ENCODE measurements at places on chromosomes 5 and 9.

DNA sequence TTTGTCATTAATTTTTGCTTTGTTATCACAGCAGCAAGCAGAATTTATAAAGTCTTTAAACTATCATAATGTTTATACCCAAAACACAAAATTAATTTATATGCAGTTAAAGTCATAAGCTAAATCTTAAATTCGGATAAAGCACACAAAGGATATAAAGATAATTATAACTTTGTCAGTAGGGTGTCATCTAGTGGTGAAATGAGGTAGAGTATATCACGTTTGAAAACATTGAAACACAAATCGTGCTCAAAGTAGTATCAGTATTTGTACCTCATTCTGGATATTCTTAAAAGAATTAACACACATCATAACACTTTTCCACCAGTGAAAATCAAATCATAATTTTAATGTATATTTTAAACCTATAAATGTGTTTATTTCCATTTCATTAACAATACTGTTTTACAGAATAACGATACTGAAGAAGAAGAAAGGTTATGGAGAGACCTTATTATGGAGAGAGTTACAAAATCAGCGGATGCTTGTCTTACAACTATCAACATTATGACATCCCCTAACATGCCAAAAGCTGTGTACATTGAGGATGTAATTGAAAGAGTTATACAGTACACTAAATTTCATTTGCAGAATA, 129.5 kb downstream of the NIPBL start:
- no peak for DNase-seq

GRCh38 chr5:25458628-25459027, 813.9 kb upstream of the CDH10 start:
- no peak for DNase-seq

DNA sequence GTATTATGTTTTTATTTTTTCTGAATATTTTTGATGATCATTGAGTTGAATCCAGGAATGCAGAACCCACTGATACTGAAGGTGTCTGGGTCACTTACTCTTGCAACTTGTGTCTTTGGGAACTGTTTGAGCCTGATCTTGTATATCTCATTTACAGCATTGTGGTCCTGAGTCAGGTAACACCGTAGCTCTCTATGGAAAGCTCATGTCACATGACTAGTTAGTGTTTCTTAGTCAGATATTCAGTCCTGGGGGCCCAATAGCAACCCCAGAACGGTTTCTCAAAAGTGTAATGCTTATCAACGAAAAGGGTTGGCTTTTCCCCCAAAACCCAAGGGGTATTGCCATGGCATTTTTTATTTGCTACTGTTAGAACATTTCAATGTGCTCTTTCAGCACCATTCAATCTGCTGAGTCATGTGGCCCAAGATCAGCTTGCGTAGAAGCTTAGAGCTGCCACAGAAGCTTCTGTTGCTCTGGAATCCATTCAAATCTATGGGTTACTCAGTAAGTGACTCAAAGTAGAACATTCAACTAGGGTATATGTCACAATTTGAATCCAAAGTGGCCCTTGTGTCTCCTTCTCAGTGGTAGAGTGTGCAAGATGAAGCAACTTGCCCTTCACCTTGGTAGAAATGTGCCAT, 12.1 kb upstream of the PTAR1 start:
- DNase-seq: no peak

DNA sequence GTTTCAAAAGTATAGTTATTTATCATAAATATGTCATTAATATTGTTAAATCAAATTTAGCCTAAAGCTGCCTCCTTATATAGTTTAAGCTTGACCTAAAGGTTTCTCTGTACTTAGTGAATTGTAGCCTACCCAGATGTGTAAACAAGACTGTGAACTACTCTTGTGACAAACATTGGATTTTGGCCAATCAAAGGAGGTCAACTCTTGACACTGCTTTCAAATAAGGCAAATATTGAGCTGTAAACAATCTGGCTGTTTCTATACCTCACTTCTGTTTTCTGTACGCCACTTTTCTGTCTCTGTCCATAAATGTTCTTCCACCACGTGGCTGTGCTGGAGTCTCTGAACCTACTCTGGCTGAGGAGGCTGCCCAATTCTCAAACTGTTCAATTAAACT, 51.2 kb downstream of the FXN start:
- DNase-seq: no peak

- no peak for DNase-seq
Observed at GRCh38 chr9:75671354-75671753, 219.1 kb upstream of the PCSK5 start.

DNA sequence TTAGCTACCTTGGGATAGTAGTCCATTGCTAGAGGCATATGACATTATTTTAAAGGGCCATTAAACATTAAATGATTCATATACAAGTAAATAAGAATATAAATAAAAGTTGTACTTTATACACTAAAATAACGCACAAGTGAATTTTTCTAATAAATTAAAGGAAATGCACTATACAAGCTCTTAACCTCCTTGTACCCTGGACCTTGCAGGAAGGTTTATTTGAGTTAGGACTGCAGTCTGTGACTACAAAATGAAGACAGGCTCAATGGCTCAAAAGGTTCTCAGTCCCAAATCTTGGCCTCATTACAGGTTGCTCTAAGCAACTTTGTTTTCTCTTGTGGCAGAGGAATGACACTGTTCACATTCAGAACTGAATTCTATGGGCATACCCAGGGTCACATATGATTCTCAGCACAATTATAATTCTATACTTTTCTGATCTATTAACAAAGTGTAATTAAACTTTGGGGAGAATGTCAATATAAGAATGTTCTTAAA, 34.4 kb downstream of the FEM1C start:
- no peak for DNase-seq

DNA sequence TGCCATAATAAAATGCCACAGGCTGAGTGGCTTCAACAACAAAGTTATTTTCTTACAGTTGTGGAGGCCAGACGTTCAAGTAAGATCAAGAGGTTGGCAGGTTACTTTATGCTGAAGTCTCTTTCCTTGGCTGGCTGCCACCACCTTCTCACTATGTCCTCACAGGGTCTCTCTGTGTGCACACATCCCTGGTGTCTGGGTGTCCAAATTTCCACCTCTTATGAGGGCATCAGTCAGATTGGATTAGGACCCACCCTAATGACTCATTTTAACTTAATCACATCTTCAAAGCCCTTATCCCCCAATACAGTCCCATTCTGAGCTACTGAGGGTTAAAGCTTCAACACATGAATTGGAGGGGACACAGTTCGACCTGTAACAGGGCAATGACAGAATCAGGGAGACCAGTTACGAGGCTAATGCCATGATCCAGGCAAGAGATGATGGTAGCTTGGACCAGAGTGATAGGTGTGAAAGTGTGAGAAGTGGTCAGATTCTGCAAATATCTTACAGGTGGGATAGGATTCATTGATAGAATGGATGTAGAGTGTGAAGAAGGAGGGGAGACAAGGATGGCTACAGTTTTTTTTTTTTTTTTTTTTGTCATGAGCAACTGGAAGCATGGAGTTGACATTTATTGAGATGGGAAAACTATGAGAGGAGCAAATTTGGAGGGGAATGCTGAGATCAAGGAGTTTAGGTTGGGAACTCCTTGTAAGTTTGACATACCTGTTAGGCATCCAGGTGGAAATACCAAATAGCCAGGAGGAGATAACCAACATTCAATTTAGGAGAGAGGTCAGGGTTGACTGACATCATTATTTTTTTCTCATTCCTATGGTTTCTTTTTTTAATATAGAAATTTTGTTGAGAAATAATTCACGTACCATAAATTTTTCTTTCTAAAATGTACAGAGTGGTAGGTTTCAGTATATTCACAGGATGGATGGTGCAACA, 39.6 kb upstream of the FGF1 start:
- no peak for DNase-seq

GRCh38 chr9:18910435-18910834, 122.6 kb downstream of the SAXO1 start:
- DNase-seq: no peak

GRCh38 chr9:34375901-34376595, 650 bp downstream of the MYORG start:
- peak; percentile 44 for DNase-seq

DNA sequence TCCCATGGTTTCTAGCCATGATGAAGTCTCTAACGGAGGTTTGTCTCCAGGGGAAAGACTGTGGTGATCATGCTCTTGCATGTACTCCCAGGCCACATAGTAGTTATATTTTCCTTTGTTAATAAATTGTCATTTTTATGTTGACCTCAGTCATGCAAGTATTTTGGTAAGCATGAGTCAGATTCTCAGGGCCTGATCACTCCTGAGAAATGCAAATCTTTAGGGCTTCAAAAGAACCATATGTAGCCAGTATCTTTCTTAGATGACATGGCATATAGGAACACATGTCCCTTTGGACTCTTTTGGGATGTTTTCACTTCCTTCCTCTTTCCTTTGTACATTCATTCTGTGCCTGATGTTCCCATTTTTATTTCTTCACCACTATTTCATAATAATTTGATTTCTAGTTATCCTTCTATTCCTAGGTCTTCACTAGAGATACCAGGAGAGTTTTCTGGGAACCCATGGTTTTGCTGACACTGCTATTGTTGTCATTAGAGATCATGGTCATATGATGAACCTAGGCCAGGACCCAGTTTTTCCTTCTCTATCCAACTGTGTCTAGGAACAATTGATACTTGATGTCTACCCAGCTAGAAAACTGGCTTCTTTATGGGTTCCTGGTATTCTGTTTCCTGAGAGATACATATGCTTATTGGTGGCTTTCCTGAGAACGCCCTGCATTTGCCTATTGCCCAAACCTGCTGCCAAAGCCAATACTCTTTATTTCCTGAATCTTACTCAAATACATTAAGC, 248.1 kb upstream of the NREP start:
- DNase-seq: no peak

DNA sequence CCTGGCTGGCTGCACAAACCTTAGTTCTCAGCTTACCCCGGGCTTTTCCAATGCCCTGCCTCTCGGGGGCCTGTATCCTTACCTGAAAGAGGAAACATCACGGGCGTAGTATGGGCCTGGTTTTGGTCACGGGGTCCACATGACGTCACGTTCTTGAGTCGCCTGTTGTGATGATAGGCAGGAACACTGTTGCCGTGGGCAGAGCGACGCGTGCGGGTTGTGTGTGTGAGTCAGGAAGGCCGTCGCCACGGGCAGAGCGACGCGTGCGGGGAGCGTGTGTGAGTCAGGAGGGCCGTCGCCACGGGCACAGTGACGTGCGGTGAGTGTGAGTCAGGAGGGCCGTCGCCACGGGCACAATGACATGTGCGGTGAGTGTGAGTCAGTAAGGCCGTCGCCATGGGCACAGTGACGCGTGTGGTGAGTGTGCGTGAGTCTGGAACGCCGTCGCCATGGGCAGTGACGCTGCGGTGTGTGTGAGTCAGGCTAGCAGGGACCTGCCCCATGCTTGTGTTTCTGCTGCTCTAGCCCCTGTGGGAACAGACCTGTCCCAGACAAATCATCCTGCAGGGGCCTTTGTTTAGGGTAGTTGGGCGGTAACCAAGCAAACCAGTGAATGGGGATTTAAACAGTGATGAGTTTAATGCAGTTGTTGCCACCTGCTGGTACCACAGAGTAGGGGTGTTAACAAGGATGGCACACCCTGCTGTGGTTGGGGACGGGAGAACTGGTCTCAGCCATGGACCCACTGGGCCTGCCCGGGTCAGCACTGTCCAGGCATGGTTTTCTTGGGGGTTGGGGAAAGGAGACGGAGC, 19.8 kb downstream of the TRIP13 start:
- peak; percentile 60 for DNase-seq

DNA sequence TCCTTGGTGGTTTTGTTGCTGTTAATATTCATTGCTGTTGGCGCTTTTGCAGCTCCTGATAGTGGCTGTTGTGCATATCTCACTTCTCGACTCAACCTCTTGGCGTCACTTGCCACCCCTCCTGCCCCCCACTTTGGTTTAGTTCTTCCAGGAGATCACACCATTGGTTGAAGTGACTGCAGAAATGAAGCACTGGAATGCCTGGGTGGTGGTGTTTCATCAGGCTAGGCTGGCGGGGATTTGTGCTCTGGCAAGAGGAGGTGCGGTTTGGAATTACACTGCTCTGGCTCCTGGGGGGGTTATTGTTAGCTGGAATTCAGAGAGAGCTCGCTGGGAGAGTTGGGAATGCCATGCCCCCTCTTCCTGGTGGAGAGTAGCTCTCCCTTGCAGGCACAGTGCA, 11.5 kb downstream of the PRRC2B start:
- no peak for DNase-seq

GRCh38 chr5:122182491-122182921, 53.2 kb downstream of the ZNF474 start:
- no peak for DNase-seq

DNA sequence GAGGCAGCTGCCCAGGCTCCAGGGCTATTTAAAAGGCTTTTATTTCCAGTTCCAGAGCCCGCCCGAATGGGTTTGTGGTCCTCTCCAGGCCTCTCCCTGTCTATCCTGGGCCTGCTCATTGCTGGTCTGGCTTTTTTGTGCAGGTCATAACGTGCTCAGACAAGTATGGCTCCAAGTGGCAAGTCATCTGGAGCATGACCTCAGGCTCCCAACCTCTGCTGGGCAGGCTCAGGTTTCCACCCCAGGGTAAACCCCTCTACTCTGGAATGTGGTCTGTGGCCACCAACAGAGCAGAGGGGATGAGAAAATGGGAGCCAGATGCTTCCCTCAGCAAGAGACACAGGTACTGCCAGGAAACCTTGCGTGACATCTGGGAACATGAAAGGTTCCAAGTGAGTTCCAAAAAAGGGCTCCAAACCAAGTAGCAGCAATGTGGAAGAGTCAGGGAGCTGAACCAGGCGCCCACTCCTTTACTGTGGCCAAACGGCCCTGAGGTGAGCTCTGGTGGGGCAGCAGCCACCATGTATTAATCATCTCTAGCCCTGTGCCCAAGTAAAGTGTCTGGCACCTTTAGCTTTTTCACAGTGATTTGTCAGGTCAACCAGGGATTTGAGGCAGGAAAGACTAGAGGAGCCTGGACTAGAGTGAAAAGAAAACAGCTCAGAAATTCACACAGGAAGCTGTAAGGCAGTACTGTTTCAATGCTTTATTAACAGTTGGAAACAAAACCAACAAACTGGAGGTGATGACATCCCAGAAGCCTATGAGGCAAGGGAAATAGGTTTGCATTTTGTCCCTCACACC, 25.7 kb downstream of the PCDHGC5 start:
- no peak for DNase-seq

DNA sequence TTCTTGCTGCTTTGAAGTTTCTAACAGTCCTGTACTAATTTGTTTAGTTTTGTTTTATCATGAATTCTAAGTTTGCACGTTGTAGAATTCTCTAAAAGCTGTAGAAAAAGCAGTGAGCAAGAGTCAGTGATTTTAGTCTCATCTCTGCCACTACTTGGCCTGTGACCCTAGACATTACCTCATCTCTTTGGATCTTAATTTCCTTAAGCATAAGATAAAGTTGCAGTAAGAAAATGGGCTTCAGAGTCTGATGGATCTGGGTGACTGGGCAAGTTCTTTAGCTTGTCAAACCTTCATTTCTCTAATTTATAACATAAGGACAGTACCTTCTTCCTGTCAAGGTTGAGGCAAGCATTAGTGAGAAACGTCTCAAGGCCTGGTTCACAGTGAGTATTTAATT, 247.9 kb downstream of the DMRT2 start:
- DNase-seq: no peak

- DNase-seq: no peak
Observed at GRCh38 chr9:135796784-135797485, 95.0 kb downstream of the KCNT1 start.

GRCh38 chr5:125057912-125058826, 311.7 kb upstream of the ZNF608 start:
- no peak for DNase-seq
